ENCODE measurements at places on chromosomes 6 and 20.

GRCh38 chr6:105618247-105618646 lies 215.4 kb upstream of the PREP start:
- DNase-seq: no peak

DNA sequence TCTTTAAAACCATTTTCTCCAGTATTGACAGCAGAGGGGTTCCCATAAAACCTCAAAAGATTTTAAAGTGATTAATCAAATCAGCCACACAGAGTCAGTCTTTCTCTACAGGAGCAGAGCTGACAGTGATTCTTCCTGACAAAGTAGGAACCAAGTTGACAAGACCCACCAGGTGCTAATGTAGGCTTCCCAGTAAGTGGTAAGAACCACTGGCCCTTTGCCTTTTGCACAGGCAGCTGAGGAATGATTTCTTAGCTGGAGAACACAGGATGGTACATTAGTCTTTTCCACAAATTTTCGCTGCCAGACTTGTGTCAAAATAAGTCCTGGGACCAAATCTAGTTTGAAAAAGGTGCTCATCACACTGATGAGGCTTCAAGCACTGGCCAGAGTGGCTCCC lies 95.8 kb downstream of the ARMC2 start:
- no peak for DNase-seq

GRCh38 chr6:111870051-111870741 lies 3.1 kb downstream of the FYN start:
- no peak for DNase-seq

DNA sequence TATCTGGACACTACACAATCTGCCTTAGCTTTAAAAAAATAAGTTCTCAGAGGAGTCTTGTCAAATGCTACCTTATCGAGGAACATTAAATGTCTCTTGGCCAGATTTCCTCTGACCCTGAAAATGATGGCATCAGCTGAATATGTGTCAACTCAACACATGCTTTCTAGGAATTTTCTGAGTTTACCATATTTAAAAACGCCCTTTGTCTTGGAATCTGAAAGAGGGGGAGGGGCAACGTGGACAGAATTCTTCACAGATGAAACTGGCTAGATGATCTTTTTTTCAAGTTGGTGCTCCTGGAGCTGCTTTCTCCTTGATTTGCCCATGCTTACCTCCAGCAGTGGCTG lies 5.1 kb downstream of the SOX4 start:
- DNase-seq: no peak

DNA sequence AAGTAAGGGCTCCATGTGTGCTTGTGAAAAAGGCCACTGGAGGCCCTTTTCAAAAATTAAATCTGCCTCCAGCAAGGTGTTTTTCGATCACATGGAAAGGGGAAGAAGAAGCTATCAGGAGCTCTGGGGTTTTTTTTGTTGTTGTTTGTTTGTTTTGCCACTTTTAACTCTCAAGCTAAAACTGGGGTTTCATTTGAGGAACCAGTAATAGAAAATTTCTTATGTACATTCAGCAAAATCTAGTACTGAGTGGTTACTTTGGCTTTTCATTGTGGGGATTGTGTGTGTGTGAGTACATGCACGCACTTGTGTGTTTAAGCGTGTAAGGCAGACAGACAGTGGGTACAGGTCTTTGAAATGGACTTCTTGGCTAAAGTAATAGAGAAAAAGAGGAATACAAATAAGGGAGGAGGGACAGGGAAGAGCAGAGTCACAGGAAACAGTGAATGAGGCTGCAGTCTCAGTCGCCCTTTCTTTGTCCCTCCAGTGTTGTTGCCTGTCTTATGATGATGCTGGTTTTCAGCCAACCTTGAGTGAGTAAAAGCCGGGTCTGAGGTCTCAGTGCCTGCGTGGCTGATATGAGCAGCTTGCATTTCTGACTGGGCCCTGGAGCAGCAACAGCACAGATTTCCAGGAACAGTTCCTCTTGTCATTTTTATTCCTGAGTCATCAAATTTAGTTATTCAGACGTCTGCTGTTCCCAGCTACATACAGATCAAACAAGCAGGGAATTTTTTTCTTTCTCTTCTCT lies 26.2 kb downstream of the SLC16A10 start:
- peak; percentile 25 for DNase-seq

GRCh38 chr6:107079429-107079828 lies 35.9 kb downstream of the BEND3 start:
- DNase-seq: no peak

DNA sequence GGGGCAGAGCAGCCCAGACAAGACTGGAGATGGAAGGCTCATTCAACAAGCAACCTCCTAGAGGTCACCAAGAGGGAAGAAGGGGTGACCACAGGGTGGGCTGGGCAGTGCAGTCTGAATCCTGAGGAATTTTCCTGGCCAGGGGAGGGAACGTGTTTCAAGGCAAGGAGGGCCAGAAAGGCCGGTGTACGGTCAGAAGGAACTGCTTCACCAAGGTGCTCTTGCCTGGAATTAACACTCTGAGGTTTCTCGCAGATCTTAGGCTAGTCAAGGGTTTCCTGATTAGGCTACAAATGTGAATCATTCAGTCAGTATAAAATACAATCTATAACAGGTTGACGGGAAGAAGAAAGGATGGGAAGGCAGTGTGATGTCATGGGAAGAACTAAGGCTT lies 199.3 kb downstream of the LRFN2 start:
- DNase-seq: no peak

- DNase-seq: no peak
These were observed 44.6 kb downstream of the TULP4 start for GRCh38 chr6:158356586-158357546.

DNA sequence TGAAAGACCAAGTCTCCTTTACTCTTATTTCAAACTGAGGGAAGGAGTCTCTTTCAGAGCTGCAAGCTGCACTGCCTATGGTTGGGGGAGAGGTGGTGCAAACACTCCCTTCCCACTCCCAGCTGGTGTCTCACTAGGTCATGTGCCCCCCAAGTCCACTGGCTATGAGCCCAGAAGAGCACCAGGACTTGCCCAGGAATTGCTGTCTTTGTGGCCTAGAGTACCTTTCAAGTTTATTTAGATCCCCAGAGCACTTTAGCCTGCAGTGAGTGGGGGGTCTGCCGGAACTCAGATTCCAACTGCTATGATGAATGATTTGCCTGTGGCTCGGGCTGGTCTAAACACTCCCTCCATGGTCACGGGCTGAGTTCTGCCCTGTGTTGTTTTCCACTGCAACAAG lies 192.6 kb upstream of the CITED2 start:
- no peak for DNase-seq

DNA sequence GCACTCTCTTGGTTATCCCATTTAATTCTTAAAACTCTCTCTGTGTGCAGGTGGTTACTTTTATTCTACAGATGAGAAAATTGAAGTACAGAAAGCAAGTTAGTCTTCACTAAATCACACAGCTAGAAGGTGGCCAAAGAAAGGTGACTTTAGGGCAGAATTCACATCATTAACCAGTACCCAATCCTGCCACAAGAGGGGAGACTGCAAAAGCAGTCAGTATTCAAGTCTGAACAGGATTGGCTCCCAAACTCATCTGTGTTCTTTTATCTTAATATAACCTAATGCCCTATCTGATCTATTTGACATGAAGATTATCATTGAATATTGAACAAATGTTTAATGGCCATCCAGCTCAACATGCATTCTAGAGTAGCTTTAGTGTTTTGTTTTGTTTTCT lies 225.3 kb upstream of the FAM83B start:
- no peak for DNase-seq

DNA sequence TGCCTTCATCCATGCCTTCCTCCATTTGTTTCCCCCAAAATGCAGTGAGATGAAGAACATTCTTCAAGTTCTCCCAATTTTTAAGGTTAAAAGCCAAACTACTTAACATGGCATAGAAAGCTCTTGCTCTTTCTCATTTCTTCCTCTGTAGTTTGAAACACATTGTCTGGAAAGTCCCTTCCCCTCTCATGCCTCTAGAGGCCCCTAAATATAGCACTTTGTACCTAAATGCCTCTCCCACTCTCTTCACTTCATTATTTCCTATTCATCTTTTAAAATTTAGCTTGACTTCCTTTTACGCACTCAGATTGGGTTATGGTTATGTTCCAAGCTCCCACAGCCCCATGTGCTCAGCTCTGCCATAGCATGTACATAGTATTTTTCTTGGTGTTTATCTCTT lies 389.3 kb downstream of the HDGFL1 start:
- no peak for DNase-seq

GRCh38 chr20:35395728-35396127 lies 16.0 kb downstream of the UQCC1 start:
- no peak for DNase-seq

DNA sequence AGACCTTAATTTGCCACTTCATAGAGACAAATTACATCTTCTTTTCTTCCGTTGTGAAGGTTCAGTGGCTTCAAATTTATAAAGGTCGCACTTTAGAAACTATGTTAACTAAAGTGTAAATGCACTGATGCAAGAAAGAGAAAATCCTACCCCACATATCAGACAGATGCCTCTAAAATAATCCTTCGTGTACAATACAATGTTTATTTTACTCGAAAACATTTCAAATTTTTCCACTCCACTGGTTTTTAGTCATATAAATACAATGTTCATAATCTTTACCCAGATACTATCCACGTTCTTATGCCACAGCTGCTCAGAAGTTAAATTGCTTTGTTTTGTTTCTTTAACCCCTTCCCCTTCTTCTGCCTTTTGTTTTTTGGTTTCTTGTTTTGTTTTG lies 140.3 kb upstream of the LAMP5 start:
- DNase-seq: no peak

- no peak for DNase-seq
These were observed 6.6 kb downstream of the GMPR start for GRCh38 chr6:16244869-16245451.

DNA sequence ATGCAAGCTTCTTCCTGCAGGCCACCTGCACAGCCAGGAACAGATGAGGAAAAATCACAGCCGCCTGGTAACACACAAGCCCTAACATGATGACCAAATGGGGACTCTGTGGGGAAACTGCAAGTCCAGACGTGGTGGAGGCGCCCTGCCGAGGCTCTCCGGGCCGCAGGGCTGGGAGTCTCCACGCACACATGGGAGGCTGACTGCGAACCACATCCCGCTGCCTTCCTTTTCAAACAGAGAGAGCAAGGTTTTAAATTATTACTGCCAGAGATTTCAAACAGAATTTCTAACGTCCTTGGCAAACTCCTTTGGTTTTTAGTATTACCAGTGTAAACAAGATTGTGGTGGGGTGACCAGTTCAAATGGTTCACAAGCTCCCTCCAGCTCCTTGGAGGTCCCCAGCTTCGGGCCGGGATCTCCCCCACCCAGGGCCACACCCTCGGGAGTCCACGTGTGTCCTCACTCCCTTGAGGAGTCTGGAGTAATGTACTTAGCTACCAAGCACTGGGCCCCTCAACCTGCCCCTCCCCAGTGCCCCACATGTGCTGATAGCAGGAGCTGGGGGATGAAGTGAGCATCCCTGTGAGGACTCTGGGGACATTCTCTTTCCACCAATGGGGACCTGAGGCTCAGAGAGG lies 252.7 kb downstream of the TAF4 start:
- no peak for DNase-seq

DNA sequence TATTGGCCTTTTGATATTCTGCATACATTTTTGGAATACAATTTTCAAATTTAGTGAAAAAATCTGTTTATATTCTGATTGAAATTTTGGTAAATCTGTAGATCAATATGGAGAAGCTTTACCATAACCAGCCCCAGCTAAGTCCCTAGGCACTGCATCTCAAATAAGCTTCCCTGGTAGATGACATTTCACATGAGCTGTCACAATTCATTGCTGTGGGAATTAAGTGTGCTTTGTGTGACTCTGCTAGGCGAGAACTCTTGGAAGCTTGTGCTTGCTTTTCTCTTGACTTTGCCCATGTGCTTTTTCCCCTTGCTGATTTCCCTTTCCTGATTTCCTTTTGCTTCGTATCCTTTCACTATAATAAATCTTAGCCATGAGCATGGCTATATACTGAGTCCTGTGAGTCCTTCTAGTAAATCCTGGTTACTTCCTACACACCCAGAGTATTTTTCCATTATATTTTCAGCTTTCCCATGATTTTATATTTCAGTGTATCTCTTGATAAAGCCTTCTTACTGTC lies 166.5 kb upstream of the MMS22L start:
- no peak for DNase-seq

DNA sequence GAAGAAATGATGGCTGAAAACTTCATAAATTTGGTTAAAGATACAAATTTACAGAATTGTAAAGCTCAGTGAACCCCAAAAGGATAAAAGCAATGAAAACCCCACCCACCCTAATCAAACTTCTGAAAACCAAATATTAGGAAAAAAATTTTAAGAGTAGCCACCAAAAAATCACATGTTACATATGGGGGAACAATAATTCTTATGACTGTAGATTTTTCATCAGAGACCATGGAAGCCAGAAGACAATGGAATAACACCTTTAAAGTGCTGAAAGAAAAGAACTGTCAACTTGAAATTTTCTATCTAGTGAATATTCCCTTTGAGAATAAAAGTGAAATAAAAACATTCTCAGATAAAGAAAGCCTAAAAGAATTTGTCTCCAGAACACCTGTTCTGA lies 24.4 kb downstream of the PROCR start:
- no peak for DNase-seq

DNA sequence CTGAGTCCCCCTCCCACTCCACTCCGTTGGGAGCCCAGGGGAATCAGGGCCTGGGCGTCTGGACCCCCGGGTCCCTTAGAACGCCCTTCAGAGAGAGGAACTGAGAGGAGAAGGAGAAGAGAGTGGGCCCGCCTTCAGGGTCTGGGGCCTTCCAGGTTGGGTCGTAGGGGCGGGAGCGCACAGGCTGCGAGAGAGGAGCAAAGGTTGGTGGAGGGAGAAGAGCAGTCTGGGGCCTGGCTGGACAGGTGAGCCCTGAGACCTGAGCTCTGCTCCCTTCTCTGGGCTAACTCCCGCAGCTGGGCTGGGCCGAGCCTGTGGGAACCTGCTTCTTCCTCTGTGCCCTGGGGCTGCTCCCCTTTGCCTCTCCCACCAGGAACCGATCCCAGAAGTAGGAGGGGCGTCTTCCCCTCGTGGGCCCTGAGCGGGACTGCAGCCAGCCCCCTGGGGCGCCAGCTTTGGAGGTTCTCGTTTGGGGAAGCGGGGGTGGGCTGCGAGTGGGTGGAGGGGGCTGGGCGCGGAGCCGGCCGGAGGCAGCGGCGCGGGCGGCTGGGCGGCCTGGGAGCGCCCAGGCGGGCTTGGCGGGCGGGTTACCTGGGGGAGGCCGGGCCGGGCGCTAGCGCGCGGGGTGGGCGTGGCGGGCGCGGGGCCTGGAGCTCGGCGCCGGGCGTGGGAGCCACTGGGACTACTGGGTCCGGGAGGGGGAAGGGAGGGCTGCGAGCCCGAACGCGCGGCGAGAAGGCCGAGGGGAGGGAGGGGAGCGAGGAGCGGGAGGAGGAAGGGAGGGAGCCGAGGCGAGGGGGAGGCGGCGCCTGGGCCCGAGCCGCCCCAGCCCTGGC lies at the start of gene DDR1:
Gene DDR1, plus strand, starts transcription at position 835 of the 836 bp plus-strand sequence. CDS start 4,211 bp downstream, outside the sequence.
- no peak for DNase-seq

GRCh38 chr6:156948807-156949206 lies 171.6 kb downstream of the ARID1B start:
- DNase-seq: no peak

GRCh38 chr6:170296746-170297575 lies 6.1 kb upstream of the DLL1 start:
- no peak for DNase-seq

- no peak for DNase-seq
These were observed 12.2 kb downstream of the MYLK4 start for GRCh38 chr6:2738373-2738979.

All from stimulated activated CD4-positive, alpha-beta T cell treated with anti-CD3 and anti-CD28 coated beads, Interleukin-1b, Interleukin-23, amount 100 ng/mL, for 24 hours (primary cell).